Urinary bladder (tissue), 4 donors: ENCODE measurements at places on chromosomes 16 and 17.

DNA sequence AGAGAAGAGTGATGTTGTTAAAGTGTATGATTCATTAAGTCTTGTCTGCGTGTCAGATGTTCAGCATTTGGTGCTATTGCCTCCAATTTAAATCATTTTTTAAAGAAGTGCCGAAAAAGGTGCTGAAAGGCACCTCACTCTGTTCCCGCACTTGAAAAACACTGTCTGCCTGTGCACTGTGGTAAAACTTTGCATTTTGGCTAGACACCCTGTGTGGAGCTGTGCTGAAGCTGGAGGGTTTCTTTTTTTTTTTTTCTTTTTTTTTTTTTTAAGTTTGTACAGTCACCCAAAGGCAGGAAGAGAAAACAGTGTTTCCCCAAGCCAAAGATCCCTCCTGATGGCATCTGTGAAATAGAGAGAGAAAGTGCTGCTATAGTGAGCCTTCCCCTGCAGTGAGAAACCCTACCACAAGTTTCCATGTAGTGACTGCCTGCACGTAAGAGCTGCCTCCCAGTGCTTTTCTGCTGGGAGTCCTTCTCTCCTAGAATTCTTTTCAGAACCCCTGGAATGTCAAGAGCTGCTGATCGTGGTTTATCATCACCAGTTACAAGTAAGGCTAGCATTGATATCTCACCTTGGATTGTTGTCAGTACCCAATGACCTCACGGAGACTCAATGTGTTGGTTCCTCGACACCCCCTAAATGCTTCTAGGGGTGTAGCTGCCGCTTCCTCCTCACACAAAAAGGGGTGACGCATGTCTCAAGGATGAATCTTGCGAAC, 116.0 kb upstream of the SOX9 start:
- DNase-seq = no peak

DNA sequence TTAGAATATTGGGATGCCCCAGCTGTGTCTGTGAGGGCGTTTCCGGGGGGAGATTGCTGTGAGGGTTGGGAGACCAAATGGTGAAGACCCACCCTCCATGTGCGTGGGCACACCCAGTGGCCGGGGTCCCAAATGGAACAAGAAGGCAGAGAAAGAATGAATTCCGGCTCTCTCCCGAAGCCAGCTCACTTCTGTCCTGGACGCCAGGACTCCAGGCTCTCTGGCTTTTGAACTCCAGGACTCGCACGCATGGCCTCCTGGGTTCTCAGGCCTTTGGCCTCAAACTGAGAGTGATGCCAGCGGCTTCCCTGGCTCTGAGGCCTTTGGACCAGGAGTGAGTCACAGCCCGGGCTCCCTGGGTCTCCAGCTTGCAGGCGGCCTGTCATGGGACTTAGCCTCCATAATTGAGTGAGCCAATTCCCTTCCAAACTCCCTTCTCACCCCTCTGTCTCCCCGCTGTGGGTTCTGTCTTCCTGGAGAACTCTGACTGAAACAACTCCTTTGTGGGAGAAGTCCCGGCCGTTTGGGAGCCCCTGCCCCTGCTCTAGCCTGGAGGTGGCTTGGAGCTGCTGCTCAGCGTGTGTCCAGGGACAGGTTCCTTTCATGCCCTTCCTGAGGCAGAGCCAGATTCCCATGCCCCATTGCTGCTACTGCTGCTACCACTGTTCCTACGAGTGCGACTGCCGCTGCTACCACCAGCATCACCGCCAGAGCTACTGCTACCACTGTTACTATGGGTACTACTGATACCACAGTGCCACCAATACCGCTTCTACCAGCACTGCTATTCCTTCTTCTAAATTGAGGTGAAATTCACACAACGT, 49.8 kb upstream of the CBX4 start:
- DNase-seq = no peak

DNA sequence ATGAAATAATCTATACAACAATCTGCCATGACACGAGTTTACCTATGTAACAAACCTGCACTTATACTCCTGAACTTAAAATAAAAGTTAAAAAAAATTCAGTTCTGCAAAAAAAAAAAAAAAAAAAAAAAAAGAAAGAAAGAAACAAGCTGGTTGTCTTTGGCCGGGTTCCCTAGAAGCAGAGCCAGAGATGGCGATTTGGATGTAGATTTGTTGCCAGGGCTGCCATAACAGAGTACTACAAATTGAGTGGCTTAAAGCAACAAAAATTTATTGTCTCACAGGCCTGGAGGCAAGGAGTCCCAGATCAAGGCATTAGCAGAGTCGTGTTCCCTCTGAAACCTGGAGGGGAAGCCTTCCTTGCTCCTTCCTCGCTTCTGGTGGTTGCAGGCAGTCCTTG, 20.4 kb downstream of the SYT17 start:
- no peak for DNase-seq

- no peak for DNase-seq
Observed at GRCh38 chr16:57619133-57619605, 9.3 kb upstream of the ADGRG1 start.
